ENCODE measurements at places on chromosomes 5 and 9.

GRCh38 chr9:132054024-132054423, 25.6 kb downstream of the MED27 start:
- DNase-seq = no peak
- peak overlapping the region; percentile 25 for H3K27ac ChIP-seq
- H3K4me1 ChIP-seq = peaks cover 19% of the 10 kb centered on the region
- H3K36me3 ChIP-seq = peaks cover 24% of the 10 kb centered on the region

- no peaks in the 10 kb centered on the region for H3K4me1 ChIP-seq
- no peaks in the 10 kb centered on the region for H3K27me3 ChIP-seq
- peaks cover 4% of the 10 kb centered on the region for H3K36me3 ChIP-seq
- no peak overlapping the region for H3K27ac ChIP-seq
Measured at GRCh38 chr5:50325237-50325832, 115.8 kb downstream of the EMB start.

DNA sequence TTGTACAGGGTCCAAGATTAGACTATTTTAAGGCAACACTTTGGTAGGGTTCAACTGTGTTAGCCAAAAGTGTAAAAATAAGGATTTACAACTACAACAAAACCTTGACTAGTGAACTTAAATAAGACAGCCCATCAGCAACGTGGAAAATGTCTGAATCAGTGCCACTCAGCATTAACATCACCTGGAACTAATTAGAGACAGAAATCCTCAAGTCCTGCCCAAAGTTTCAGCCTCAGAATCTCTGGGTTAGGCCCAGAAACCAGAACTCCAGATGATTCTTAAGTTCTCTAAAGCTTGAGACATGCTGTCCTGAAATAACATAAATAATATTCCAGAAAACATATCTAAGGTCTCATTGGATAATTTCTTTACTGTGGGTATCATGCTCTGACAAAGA, 118.6 kb downstream of the SEMA6A start:
- H3K36me3 ChIP-seq = peaks cover 14% of the 10 kb centered on the region
- H3K27me3 ChIP-seq = no peaks in the 10 kb centered on the region
- H3K4me3 ChIP-seq = no peak overlapping the region

GRCh38 chr9:133938753-133939152, 53.4 kb downstream of the VAV2 start:
- H3K36me3 ChIP-seq = peaks cover 53% of the 10 kb centered on the region
- no peak for DNase-seq
- no peak overlapping the region for H3K4me3 ChIP-seq
- no peaks in the 10 kb centered on the region for H3K27me3 ChIP-seq
- peak overlapping the region; percentile 81 for H3K27ac ChIP-seq

DNA sequence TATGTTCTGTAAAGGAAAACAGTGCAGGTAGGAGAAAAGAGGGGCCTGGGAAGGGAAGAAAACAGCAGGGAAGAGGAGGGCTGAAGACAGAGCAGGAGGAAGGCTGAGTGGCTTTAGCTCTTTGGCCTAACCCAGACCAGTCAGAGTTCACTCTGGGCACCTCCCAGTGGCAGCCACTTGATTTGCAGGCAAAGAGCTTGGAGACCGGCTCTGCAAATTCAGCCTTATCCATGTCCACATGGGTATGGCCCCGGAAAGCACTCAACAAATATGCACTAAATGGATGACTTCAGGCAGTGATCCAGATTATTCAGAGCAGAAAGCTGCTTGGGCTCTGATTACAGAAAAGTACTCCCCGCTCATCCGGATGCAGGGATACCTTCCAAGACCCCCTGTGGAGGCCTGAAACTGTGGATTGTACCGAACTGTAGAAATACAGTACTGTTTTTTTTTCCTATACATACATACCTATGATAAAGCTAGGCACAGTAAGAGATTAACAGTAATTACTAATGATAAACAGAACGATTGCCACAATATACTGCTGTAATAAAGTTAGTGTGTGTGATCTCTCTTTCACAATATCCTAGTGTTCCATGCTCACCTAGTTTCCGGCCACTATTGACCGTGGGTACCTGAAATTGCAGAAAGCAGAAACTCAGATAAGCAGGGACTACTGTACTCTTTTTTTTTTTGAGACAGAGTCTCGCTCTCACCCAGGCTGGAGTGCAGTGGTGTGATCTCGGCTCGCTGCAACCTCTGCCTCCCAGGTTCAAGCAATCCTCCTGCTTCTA, 4.6 kb upstream of the RNU6ATAC start:
- H3K36me3 ChIP-seq = peaks cover 1% of the 10 kb centered on the region
- no peaks in the 10 kb centered on the region for H3K27me3 ChIP-seq
- peaks cover 7% of the 10 kb centered on the region for H3K4me1 ChIP-seq
- H3K27ac ChIP-seq = no peak overlapping the region
- no peak overlapping the region for H3K4me3 ChIP-seq

GRCh38 chr5:60806591-60807243, 37.4 kb downstream of the ELOVL7 start:
- no peak for DNase-seq
- H3K4me1 ChIP-seq = no peaks in the 10 kb centered on the region

DNA sequence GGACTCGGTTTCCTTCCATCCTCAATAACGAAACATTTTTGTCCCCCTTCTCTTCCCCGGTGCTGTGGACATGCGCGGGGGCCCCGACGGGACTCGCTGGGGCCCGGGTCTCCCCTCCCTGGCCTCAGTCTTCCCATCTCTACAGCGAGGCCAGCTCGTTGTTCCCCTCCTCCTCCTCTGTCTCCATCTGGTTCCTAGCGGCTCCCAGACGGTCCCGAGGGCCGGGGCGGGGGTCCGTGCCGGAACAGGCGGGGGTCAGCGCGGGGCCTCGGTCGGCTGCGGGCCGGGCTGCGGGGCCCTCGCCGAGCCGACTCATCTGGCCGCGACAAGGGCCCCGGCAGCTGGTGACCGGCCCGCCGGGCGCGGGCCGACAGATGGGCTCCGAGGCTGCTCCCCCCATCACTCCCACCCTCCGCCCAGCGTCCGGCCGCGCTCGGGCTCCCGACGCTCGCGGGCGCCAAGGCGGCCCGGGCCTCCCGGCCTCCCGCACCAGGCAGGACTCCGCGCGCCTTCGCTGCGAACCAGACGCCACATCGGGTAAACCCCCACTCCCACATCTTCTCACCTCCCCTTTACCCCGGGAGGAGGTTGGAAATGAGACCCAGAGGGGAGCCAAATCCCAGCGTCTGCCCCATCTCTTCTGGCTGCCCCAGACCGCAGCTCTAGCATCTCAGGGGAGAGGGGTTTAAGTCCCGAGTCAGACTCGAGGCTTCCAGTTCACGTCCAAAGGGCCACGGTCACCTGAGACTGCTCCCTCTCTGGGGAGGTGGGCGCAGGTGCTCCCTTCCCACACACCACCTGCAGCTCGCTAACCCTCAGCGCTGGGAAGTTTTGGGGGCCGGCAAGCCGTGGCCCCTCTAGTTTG, 8.1 kb downstream of the BARHL1 start:
- DNase-seq = no peak
- peaks cover 30% of the 10 kb centered on the region for H3K36me3 ChIP-seq
- peak overlapping the region; percentile 56 for H3K4me3 ChIP-seq
- H3K4me1 ChIP-seq = peaks cover 40% of the 10 kb centered on the region
- H3K27ac ChIP-seq = peak overlapping the region; percentile 89
- peaks cover 77% of the 10 kb centered on the region for H3K27me3 ChIP-seq

DNA sequence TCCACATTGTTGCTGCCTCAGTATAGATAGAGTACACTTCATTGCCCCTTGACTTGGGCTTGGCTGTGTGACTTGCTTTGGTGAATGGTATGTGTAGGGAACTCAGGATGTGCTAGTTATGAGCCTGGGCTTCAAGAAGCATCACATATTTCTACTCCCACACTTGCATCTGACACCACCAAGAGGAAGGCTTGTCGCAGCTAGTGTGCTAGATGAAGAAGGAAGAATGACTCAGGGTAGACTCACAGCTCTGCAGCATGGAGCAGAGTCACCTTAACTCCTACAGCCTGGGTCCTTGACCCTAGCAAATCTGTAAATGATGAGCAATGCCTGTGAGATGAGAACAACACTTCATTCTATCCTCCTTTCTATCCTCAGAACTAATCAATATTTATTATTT, 261.8 kb downstream of the ASTN2 start:
- no peaks in the 10 kb centered on the region for H3K36me3 ChIP-seq
- H3K27ac ChIP-seq = no peak overlapping the region
- H3K4me1 ChIP-seq = no peaks in the 10 kb centered on the region
- H3K4me3 ChIP-seq = no peak overlapping the region
- DNase-seq = no peak

GRCh38 chr9:135309763-135310125, 169.8 kb upstream of the PPP1R26 start:
- no peak for DNase-seq
- H3K4me3 ChIP-seq = no peak overlapping the region
- H3K27me3 ChIP-seq = peaks cover 32% of the 10 kb centered on the region
- H3K4me1 ChIP-seq = no peaks in the 10 kb centered on the region

DNA sequence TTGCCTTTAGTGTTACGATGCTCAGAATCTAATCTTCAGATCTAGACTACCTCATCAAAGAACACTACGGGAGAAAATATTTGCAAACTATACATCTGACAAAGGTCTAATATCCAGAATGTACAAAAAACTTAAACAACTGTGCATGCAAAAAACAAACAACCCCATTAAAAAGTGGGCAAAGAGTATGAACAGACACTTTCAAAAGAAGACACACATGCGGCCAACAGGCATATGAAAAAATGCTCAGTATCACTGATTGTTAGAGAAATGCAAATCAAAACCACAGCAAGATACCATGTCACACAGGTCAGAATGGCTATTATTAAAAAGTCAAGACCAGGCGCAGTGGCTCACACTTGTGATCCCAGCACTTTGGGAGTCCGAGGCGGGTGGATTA, 31.0 kb upstream of the MEGF9 start:
- H3K4me3 ChIP-seq = no peak overlapping the region
- DNase-seq = no peak
- no peaks in the 10 kb centered on the region for H3K27me3 ChIP-seq
- H3K4me1 ChIP-seq = no peaks in the 10 kb centered on the region

DNA sequence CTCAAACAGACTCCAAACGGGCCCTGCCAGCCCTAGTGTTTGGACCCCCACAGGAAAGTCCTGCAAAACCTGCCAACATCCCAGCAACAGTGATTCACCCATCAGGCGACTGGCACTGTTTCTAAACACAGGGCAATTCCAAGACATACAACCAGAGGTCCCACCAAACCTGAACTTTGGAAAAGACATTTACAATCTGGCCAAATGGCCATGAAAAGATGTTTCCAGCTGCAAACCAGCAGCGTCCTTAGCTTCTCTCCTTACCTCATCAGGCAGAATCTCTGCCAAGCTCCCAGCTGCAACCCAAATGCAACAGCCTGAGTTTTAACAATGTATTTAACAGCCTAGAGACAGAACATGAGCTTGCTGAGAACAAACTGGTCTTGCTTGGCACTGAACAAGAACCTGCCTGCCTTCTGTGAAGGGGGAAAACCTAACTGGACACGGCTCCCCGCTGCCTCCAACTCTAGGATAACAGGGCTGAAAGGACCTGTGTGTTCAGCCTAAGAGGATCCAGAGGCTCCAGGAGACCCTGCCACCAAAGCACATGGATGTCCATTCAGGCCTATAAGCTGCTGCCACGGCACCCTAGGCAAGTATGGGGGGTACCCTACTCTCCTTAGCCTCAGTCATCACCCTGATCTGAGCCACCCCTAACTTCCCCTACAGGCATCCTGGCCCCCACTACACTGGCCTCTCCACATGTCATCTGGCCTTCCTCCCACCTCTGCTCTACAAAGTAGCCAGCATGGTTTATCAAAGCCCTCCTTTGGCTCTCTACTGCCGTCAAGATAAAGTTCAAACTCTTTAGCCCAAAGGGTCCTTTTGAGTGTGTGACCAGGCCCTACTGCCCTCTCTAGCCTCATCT, 5.6 kb downstream of the P4HA2 start:
- DNase-seq = no peak
- H3K27me3 ChIP-seq = peaks cover 13% of the 10 kb centered on the region
- H3K4me3 ChIP-seq = no peak overlapping the region
- H3K36me3 ChIP-seq = peaks cover 11% of the 10 kb centered on the region
- peak overlapping the region; percentile 66 for H3K27ac ChIP-seq

DNA sequence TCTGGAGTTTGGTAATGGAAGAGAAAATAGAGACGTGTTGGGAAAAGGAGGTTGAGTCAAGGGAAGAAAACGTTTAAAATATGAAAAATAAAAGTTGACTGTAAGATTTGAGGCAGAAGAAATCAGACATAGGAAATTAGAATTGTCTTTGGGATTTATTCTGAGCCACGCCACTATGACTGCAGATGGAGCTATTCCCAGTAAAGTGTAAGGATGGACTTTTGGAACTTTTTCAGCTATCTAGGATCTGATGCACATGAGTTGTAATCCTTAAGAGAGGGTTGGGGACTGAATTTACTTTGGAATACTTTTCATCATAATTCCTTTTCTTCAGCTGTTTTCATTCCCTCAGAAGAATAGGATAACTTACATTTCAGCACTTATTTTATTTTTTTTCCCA, 336.7 kb downstream of the FAM170A start:
- H3K36me3 ChIP-seq = no peaks in the 10 kb centered on the region
- no peaks in the 10 kb centered on the region for H3K4me1 ChIP-seq
- H3K27ac ChIP-seq = no peak overlapping the region
- no peak for DNase-seq
- no peak overlapping the region for H3K4me3 ChIP-seq

DNA sequence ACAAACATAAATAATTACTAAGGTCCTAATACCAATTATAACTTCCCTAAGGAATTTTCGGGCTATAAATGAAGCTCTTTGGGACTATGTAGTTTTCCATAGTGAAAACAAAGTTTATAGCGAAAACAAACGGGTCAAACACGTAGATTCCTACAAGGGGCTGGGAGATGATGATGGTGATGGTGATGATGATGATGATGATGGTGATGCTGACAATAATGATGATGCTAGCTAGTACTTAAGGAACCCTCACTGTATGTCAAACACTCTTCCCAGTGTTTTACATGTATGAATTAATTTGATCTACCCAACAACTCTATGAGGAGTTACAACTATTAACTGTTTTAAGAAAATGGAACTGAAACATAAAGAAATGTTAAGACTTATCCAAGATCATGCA, 63.7 kb upstream of the PIK3R1 start:
- DNase-seq = no peak
- peaks cover 11% of the 10 kb centered on the region for H3K4me1 ChIP-seq
- H3K27ac ChIP-seq = no peak overlapping the region
- H3K36me3 ChIP-seq = no peaks in the 10 kb centered on the region
- H3K27me3 ChIP-seq = no peaks in the 10 kb centered on the region

- H3K36me3 ChIP-seq = no peaks in the 10 kb centered on the region
- H3K4me3 ChIP-seq = no peak overlapping the region
- DNase-seq = no peak
- no peak overlapping the region for H3K27ac ChIP-seq
- no peaks in the 10 kb centered on the region for H3K4me1 ChIP-seq
- peaks cover 15% of the 10 kb centered on the region for H3K27me3 ChIP-seq
Measured at GRCh38 chr9:69993110-69993509, 50.5 kb upstream of the MAMDC2 start.

GRCh38 chr5:56340196-56340980, 107.3 kb upstream of the ANKRD55 start:
- H3K4me1 ChIP-seq = peaks cover 35% of the 10 kb centered on the region
- peaks cover 12% of the 10 kb centered on the region for H3K36me3 ChIP-seq
- H3K27me3 ChIP-seq = no peaks in the 10 kb centered on the region
- no peak for DNase-seq
- H3K27ac ChIP-seq = no peak overlapping the region

- no peak for DNase-seq
- H3K4me3 ChIP-seq = no peak overlapping the region
- no peaks in the 10 kb centered on the region for H3K36me3 ChIP-seq
- peaks cover 46% of the 10 kb centered on the region for H3K27me3 ChIP-seq
- no peak overlapping the region for H3K27ac ChIP-seq
Measured at GRCh38 chr9:115058684-115059315, 59.2 kb downstream of the TNC start.

Measured in stimulated activated naive B cell treated with anti-CD40 and anti-IgM and Interleukin-4, amounts not matched to agents 10 μg/mL and 1 μg/mL and 100 μg/mL, for 72 hours (primary cell).